ENCODE measurements at places on chromosomes 2 and 18.

DNA sequence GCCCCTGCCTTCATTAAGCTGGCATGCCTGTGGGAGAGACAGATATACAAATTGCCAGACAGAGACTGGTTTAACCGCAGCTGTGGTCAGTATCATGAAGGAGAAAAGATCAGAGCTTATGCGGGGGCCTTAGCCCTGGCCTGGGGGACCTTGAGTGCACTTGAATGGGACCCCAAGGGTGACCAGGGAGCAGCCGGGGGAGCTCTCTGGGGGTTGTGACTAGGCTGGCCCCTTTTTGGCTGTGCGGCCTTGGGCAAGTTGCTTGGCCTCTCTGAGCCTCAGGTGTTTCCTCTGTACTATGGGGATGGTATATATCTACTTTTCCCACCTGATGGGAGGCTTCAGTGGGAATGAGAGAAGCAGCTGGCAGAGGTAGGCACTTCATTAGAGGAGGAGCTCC lies 35.7 kb downstream of the INHBB start:
- no peak for DNase-seq

GRCh38 chr18:23977719-23978483 lies 36.7 kb upstream of the TTC39C start:
- peak; percentile 75 for DNase-seq

DNA sequence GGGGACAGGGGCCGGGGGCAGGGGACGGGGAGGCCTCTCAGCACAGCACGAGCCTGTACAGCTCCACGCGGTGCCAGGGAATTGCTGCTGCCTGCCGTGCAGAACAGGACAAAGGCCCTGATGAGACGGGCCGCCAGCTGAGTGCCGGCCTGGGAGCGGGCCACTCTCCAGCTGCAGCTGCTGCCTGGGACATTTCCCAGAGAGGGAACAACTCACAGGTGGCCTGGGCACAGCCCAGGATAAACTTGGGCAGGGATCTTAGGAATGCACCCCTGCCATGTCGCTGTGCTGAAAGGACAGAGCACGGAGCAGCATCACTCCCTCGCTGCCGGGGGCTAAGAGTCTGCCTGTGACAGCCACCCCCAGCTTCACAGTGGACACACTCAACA lies 38.8 kb downstream of the CENPO start:
- DNase-seq = no peak

GRCh38 chr2:104164721-104165252 lies 689.1 kb upstream of the POU3F3 start:
- DNase-seq = no peak

DNA sequence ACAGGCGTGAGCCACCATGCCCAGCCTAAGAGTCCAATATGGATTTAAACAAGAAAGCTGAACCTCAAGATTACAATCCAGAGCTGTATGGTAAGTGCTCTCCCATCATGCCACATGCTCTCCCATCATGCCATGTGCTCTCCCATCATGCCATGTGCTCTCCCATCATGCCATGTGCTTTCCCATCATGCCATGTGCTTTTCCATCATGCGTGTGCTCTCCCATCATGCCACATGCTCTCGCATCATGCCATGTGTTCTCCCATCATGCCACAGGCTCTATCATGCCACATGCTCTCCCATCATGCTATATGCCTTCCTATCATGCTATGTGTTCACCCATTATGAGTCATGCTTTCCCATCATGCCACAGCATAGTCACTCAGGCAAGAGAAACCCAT lies 20.7 kb downstream of the ADD2 start:
- DNase-seq = no peak

- peak; percentile 59 for DNase-seq
Observed at GRCh38 chr2:118089139-118089800, 999 bp downstream of the INSIG2 start.

- no peak for DNase-seq
Observed at GRCh38 chr2:120379916-120380893, 34.3 kb downstream of the INHBB start.

DNA sequence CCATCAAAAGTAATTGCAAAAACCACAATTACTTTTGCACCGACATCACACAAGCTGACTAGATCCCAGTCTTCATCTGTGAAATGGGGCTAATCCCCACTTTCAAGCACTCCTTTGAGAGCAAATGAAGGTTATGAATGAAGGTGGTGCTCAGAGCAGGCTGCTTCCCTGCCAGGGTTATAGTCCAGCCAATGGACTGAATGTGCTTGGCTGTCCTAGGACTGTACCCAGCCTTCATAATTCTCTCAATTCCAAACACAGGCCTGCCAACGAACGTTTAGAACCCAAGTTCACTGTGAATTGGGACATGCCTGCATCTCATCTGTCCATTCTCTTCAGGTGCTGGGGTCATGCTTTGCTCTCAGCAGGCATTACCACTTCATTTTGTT lies 27.8 kb upstream of the ICOS start:
- DNase-seq = no peak

DNA sequence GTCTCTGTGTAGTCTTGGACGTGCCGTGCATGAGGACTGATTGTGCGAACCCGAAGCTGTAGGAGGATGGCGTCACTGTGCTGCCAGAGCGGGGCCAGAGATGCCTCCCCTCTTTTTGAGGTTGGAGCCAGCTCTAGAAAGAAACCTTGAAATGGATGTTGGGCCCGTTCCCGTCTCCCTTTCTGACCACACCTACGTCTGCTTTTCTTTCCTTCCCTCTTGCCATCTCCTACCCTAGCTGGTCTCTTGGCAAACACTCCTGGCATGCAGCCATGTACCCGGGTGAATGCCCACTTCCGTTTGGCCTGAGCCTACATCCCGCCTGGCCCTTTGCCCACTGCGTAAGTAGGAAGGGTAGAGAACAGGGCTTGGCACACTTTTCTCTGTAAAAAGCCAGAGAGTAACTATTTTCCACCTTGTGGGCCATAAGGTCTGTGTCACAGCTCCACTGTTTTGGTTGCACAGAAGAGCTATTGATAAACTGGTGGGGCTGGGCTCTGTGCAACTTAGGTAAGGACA lies 37.4 kb downstream of the SH3BP4 start:
- no peak for DNase-seq

GRCh38 chr18:8499810-8500675 lies 109.2 kb upstream of the RAB12 start:
- DNase-seq = no peak

DNA sequence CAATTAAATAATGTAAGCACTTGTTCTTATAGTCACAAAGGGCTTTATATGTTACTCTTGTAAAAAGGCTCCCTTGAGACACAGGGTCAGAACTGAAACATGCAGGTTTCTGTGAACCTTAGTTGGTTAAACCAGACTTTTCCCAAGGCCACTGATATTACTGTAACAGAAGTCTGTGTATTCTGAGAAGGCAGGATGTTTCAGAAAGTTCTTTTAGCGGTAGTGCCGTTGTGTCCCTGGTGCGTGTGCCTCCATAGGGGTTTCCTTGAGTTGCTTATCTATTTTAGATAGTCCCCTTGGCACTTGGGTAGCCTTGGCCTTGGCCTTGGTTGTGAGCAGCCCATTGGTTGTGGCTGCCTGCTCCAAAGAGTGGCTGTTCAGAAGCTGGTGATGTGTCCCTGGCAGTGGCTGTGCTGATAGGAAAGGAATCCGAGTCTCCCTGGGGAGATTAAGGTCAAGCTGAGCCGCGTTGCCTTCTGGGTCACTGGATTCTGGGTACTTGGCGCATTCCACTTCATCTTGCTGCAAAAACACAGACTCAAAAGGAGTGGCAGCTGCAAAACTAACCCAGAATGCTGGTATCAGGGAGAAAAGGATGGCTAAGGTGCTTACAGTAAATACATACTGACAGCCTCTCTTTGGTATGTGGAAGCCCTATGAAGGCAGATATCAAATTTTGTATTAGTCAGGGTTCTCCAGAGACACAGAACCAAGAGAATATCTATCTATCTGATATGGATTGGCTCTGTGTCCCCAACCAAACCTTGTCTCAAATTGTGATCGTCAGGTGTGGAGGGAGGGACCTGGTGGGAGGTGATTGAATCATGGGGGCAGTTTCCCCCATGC lies 69.7 kb downstream of the FHOD3 start:
- peak; percentile 50 for DNase-seq

DNA sequence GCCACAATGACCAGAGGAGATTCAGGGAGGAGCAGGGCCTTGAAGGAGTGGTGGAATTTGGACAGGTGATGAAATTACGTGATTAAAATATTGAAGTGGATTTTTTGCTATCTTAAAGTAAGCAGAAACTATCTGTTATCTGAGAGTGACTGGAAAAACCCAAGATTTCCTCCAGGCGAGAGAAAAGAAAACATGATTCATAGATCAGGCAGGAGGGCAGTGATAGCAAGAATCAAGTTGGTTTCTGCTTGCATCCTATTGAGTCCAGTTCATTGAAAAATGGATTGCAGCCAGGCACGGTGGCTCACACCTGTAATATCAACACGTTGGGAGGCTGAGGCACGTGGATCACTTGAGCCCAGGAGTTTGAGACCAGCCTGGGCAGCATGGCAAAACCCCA lies 127.8 kb downstream of the NXPH2 start:
- DNase-seq = no peak

DNA sequence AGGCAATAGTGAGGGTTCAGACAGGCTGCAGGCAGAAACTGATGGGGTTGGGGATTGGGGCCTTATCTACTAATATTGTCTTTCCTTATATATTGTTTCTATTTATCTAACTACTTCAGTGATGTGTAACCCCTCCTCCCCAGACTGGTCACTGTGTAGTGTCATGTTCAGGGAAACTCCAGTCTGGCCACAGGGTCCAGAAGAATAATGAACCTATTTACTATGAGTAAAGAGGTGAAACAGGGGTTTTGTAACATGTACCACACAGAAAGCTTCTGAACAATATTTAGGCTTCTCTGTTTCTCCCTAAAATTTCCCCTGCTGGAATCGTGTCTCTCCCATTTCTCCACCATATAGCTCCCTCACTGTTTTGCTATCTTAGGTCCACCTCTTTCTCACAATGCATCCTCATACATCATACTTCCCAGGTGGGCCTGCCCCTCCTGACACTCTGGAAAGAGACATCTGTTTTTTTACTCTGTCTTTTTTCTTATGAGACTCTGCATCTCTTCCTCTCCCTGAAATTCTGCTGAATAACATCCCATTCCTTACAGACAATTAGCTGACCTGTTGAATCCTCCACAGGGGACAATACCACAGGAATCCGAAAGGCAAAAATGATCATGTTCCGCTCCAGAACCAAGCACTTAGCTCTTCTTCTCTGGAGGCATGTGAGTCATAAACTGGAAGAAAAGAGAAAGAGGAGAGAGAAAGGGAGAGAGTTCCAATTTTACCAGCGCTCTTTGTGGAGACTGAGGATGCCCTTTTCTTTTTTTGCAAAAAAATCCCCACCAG lies 154.8 kb downstream of the ZEB2 start:
- peak; percentile 66 for DNase-seq

Measured in cardiac fibroblast (primary cell).